ENCODE measurements at places on chromosomes 3 and 15. TPM values are rescaled to one million over a fixed set of nuclear protein-coding genes. Genes with fewer than 3 reads are reported as not detected.

- no peaks in the 10 kb centered on the region for H3K36me3 ChIP-seq
- peaks cover 16% of the 10 kb centered on the region for H3K4me1 ChIP-seq
- DNase-seq = peak; percentile 18
- H3K27me3 ChIP-seq = peaks cover 4% of the 10 kb centered on the region
Observed at GRCh38 chr3:128698211-128699047, 27.6 kb upstream of the RAB7A start.

DNA sequence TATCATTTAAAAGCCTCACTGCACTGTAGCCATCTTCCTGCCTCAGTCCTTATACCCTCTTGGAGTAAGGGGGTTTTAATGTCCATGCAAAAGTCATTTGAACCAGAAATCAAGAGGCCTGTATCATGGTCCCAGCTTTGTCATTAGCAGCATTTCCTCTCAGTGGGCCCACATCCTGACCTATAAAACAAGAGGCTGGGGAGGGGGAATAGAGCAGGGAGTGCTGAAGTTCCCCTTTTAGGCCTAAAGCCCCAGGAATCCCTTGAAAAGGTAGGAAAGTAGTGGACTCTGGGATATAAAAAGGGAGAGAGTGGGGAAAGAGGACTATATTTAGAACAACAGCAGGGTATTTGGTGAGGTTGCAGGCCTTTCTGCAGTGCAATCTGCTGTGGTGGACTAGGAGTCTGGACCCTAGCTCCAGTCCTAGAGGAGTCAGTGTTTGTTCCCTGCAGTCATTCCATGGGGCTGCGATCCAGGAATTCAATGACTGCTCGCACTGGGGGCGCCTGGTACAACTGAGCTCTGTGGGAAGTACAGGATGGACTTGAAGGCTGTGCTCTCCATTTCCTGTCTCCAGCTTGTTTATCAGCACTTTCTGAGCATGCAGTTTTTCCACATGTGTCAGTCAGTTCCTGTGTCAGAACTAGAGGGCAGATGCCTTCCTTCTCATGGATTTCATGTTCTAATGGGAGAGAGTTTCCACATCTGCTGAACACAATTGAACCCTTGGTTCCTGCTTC is 46.8 kb downstream of the PDHB start:
- H3K27ac ChIP-seq = no peak overlapping the region
- no peak for DNase-seq
- H3K4me3 ChIP-seq = no peak overlapping the region

DNA sequence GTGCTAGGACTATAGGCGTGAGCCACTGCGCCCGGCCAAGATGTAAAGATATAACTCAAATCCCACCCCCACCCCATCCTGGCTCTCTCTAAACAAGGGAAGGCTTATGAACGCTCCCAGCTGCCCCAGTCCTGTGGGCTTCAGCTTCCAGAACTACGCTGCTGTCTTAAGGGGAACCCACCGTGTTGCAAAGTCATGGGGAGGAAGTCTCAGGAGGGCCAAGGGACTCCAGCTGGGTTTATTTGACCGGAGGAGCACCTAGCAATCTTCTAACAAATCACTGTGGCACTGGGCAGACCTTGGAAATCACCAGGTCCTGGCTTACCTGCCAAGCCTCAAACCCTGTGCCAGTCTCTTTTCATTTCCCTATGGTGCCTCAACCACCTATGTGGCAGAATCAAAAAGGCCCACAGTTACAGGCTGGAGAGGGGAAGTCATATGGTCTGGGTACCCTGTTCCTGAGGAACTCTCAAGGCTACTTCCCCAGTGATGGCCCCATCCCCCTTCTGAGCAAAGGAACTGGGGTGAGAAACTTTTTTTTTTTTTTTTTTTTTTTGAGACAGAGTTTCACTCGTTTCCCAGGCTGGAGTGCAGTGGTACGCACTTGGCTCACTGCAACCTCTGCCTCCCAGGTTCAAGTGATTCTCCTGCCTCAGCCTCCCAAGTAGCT is 83.4 kb downstream of the RBPMS2 start:
- no peak for DNase-seq
- H3K36me3 ChIP-seq = peaks cover 36% of the 10 kb centered on the region
- peaks cover 16% of the 10 kb centered on the region for H3K4me1 ChIP-seq
- no peaks in the 10 kb centered on the region for H3K27me3 ChIP-seq
- H3K4me3 ChIP-seq = no peak overlapping the region
- H3K27ac ChIP-seq = no peak overlapping the region

GRCh38 chr3:143786219-143787191 is 61.8 kb downstream of the SLC9A9 start:
- no peaks in the 10 kb centered on the region for H3K36me3 ChIP-seq
- no peak overlapping the region for H3K27ac ChIP-seq
- H3K4me3 ChIP-seq = no peak overlapping the region
- no peaks in the 10 kb centered on the region for H3K4me1 ChIP-seq
- DNase-seq = no peak

DNA sequence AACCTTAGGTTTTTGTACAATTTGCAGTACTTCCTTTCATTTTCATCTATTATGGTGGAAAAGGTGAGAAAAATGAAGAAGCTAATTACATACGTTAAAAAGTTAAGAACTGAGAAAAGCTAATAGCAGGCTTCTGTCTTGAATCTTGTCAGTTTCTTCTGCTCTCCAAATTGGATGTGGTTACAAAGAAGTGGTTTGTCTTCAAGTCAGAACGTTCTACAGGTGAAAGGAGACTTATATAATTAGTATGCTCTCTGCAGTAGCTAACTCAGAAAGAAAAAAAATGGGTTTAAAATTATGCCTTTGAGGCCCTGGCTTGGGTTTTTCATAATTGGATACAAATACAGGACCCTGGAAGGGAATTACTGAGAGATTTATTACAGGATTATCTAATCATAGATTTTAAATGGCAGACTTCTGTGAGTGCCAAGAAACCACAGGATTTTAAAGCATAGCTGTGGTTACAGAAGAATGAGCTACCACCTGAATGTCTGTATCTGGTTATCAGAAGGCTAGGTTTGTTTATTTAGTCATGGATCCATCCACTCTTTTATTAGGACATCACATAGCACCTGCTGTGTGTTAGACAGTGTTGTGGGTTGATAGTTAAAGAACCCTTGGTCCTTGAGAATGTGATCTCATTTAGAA is 528.1 kb upstream of the MCTP2 start:
- no peak overlapping the region for H3K4me3 ChIP-seq
- H3K4me1 ChIP-seq = no peaks in the 10 kb centered on the region
- no peaks in the 10 kb centered on the region for H3K27me3 ChIP-seq
- DNase-seq = no peak

GRCh38 chr3:127114337-127115070 is 78.4 kb upstream of the PRR23E start:
- H3K36me3 ChIP-seq = no peaks in the 10 kb centered on the region
- H3K4me3 ChIP-seq = no peak overlapping the region
- H3K27me3 ChIP-seq = no peaks in the 10 kb centered on the region

GRCh38 chr3:165439765-165440164 is 243.6 kb upstream of the SLITRK3 start:
- no peak overlapping the region for H3K4me3 ChIP-seq
- H3K27me3 ChIP-seq = no peaks in the 10 kb centered on the region
- no peak overlapping the region for H3K27ac ChIP-seq
- DNase-seq = no peak
- no peaks in the 10 kb centered on the region for H3K4me1 ChIP-seq

DNA sequence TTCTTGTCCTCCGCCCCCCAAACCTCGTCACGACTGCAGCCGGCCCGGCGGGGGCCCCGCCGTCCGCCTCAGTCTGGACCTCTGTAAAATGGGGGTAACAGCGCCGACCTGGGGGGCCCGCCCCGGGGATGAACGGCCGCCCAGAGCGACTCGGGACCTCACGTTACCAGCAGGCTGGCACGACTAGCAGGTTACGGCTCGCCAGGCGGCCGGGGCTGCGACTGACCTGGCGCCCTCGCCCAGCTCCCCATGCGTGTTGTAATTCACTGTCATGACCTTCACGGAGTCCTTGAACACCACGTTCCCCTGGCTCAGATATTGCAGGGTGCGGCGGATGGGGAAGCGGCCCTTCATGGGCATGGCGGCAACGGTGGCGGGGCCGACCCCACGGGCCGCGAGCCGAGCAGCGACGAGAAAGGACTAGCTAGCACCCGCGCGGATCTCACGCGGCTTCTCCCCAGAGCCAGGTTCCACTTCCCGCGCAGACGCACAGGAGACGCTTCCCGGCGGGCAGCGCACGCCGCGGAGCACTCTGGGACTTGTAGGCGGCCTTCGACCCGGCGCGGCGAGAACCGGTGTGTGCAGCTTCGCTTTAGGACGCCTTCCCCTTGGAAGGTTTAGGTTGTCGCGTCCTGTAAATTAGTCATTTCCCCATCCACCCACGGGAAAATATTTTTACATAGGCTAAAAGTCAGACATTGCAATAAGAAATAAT is at the start of gene MRPS25:
Gene MRPS25, minus strand, starts transcription at position 481 of the 715 bp plus-strand sequence. Its CDS starts 121 bp downstream, at position 360.
- H3K4me3 ChIP-seq = peak within 1 kb of the TSS; percentile 70
- H3K27ac ChIP-seq = peak within 1 kb of the TSS; percentile 58
- peak; percentile 81 for DNase-seq
- no peaks in the 10 kb centered on the region for H3K27me3 ChIP-seq
- H3K36me3 ChIP-seq = no peaks in the 10 kb centered on the region

- peaks cover 5% of the 10 kb centered on the region for H3K4me1 ChIP-seq
- H3K36me3 ChIP-seq = no peaks in the 10 kb centered on the region
- H3K4me3 ChIP-seq = no peak overlapping the region
- DNase-seq = no peak
- H3K27ac ChIP-seq = no peak overlapping the region
- H3K27me3 ChIP-seq = no peaks in the 10 kb centered on the region
Observed at GRCh38 chr3:152593242-152593641, 241.7 kb upstream of the P2RY1 start.

DNA sequence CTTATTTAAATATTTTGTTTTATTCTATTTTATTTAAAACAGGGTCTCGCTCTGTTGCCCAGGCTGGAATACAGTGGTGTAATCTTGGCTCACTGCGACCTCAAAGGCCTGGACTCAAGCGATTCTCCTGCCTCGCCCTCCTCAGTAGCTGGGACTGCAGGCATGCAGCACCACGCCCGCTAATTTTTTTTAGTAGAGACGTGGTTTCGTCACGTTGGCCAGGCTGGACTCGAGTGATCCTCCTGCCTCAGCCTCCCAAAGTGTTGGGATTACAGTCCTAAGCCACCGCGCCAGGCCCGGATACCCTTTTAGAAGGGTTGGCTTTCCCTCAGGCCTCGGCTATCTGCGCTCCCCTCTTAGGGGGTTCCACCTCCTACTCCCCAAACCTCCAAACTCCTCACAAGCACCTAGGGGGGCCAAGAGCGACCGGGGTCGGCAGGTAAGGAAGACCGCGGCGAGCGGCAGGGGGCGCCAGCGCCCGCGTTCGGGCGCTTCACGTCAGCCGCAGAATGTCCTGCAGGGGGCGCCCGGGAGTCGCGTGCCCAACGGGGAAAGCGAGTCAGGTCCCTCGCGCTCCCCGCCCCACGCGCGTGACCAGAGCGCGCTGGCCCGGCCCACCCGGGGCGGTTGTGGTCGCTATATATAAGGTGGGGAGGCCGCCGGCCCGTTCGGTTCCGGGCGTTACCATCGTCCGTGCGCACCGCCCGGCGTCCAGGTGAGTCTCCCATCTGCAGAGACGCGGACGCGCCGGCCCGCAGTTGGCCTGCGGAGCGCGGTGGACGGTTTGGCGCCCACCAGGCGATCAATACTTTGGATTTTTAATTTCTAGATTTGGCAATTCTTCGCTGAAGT is 51.8 kb upstream of the GATM start:
- no peaks in the 10 kb centered on the region for H3K36me3 ChIP-seq
- peaks cover 8% of the 10 kb centered on the region for H3K4me1 ChIP-seq
- no peaks in the 10 kb centered on the region for H3K27me3 ChIP-seq
- DNase-seq = peak; percentile 83
- no peak overlapping the region for H3K27ac ChIP-seq
- H3K4me3 ChIP-seq = peak overlapping the region; percentile 27

- no peak for DNase-seq
- no peak overlapping the region for H3K27ac ChIP-seq
- peaks cover 9% of the 10 kb centered on the region for H3K36me3 ChIP-seq
- H3K4me1 ChIP-seq = no peaks in the 10 kb centered on the region
- H3K4me3 ChIP-seq = no peak overlapping the region
Observed at GRCh38 chr15:50312636-50313035, 42.4 kb downstream of the GABPB1 start.

DNA sequence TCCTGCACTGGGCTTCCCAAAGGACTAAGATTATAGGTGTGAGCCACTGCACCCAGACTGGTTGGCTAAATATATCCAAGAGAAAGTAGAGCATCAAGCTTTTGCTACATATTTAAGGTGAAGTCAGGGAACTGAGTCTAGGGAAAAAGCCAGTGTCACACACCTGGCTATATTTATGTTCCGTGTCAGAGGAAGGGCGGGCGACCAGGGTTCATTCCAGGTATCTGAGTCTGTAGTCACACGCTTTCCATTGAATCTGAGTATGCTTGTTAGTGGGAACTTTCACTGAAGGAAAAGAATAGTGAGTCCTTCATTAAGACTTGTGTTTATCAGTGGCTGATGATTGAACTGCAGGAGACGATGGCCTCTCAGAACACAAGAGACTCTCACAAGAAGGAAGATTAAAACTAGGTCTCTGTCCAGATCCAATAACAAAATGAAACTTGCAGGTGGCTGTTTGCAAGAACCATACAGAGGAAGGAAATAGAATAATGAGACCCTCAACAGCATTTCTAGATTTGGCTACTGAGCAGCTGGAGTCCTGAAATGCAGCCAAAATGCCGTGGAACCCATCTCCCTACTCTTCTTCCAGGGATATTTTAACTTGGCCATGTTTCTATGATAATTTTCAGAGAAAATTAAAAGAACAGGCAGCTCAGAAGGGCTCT is 276.3 kb downstream of the THSD4 start:
- H3K4me1 ChIP-seq = no peaks in the 10 kb centered on the region
- H3K36me3 ChIP-seq = no peaks in the 10 kb centered on the region
- H3K27me3 ChIP-seq = no peaks in the 10 kb centered on the region
- H3K27ac ChIP-seq = no peak overlapping the region
- no peak overlapping the region for H3K4me3 ChIP-seq
- DNase-seq = no peak

- H3K4me1 ChIP-seq = no peaks in the 10 kb centered on the region
- no peaks in the 10 kb centered on the region for H3K36me3 ChIP-seq
- H3K27me3 ChIP-seq = no peaks in the 10 kb centered on the region
- no peak overlapping the region for H3K4me3 ChIP-seq
- DNase-seq = no peak
- no peak overlapping the region for H3K27ac ChIP-seq
Observed at GRCh38 chr3:148957586-148957985, 33.8 kb upstream of the GYG1 start.

DNA sequence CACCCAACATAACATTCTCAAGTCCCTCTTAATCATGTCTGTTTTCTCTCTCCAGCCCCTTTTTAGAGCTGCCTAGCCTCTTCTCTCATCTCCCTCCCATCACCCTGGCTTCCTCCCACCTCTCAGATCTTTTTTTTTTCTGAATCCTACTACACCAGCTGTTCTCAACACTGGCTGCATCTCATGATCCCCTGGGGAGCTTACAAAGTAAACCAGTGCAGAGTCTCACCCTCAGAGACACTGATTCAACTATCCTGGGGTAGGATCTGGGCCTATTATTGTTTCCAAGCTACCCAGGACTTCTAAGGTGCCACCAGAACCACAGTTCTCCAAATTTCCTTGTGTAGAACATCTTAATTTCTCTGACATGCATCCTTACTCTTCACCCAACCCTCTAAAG is 50.3 kb upstream of the ACAN start:
- DNase-seq = no peak
- H3K4me3 ChIP-seq = no peak overlapping the region
- H3K4me1 ChIP-seq = no peaks in the 10 kb centered on the region
- H3K36me3 ChIP-seq = no peaks in the 10 kb centered on the region
- no peaks in the 10 kb centered on the region for H3K27me3 ChIP-seq
- H3K27ac ChIP-seq = no peak overlapping the region

Gene ARRDC4
- 7.0 TPM for total RNA-seq

Gene ITIH1
- not detected for total RNA-seq

Gene CTXN2
- not detected for total RNA-seq

Gene KLHDC8B
- total RNA-seq = 3.5 TPM

Gene GOLGA8Q
- total RNA-seq = 17.3 TPM

Gene GP5
- total RNA-seq = 0.63 TPM

Gene PIGZ
- 2.2 TPM for total RNA-seq

Gene ZNF660
- total RNA-seq = 7.3 TPM

Gene ANKRD63
- total RNA-seq = not detected

Data from natural killer cell (primary cell).